Spleen (tissue), 13 donors: ENCODE measurements at places on chromosomes 7 and 10.

- DNase-seq: no peak
Measured at GRCh38 chr7:111408724-111409123, 153.6 kb downstream of the IMMP2L start.

DNA sequence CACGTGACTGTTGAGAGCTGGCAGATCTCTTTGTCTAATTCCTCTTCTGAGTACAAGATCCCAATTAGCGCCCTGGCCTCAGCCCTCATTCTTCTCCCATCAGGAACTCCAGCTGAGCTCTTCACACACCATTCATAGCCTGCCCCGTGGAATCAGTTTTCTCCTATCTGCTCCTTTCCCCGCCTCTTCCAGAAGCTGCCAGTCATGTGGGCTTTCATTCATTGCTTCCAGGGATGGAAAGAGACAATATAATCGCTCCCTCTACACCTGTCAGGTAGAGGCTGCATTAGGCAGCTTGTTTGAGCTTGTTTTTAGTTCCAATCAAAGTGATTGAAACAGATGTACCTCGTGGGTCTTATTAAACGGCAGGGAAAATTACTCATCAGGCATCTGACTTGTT lies 515.8 kb downstream of the TYW1 start:
- no peak for DNase-seq

DNA sequence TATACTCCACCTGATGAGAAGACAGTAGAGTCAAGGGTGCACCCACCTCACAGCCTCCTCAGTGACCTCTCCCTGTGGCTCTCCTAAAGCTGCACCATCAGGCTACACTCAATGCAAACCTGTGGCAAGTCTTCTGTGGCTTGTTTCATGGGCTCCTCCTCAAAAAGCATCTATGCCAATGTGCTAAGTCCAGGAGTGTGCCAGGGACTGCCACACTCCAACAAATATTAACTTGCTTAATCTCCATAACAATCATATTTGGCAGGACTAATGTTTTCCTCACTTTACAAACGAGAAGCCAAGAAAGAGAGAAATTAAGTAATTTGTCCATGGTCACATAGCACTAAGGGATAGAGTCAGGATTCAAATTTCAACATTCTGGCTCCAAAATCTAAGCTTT lies 11.9 kb downstream of the NRAP start:
- no peak for DNase-seq

DNA sequence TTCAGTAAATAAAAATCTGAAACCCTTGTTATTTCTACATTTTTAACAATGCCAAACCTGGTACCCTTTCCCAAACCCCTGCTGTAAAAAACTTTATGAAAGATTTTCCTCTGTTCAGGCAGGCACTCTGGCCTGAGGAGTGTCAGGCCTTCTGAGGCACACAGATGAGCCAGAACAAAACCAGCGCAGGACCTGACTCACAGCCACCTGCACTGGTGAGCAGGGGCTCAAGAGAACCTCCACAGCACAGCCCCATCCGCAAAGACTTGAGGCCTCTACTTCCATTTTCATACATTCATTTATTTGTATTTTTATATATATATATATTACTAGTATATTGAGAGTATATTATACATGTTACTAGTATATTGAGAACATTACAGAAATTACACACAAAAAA lies 49.4 kb downstream of the COBL start:
- DNase-seq: no peak

DNA sequence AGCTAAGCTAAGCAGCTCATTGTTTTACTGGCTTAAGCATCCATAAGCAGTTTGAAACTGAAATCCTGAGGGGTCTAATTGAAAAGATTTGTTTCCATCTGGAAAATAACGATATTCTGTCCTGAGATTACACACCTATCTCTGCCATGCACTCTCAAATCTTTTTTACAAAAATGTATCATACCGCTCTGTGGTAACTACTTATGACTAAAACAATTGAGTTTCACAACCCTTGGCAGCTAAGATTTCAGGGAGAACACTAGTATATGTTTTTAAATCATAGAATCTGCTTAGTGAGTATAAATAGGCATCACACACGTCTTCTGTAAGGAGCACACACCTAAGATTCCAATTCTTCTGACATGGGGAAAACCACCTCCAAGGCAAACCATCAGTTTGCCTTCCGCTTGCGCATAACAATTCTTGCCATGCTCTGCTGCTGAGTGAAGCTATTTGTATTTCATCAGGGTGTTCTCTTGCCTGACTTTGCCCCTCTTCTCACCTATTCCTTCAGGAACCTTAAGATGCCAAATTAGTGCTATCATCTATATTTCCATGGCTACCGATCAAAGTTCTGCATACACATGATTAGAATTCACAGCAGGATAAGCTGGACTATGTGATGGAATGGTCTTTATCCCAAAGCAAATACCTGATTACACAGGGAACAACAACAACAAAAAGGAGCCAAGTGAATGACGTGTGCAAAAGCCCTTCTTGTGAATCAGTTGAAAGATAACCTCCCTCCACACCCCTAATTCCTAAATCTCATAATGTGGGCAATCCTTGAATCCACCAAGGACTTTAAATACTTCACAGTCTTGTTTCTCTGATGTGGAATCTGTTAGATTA lies 40.9 kb downstream of the PRPF18 start:
- DNase-seq: no peak

- no peak for DNase-seq
Measured at GRCh38 chr7:20647908-20648776, 32.7 kb downstream of the ABCB5 start.

DNA sequence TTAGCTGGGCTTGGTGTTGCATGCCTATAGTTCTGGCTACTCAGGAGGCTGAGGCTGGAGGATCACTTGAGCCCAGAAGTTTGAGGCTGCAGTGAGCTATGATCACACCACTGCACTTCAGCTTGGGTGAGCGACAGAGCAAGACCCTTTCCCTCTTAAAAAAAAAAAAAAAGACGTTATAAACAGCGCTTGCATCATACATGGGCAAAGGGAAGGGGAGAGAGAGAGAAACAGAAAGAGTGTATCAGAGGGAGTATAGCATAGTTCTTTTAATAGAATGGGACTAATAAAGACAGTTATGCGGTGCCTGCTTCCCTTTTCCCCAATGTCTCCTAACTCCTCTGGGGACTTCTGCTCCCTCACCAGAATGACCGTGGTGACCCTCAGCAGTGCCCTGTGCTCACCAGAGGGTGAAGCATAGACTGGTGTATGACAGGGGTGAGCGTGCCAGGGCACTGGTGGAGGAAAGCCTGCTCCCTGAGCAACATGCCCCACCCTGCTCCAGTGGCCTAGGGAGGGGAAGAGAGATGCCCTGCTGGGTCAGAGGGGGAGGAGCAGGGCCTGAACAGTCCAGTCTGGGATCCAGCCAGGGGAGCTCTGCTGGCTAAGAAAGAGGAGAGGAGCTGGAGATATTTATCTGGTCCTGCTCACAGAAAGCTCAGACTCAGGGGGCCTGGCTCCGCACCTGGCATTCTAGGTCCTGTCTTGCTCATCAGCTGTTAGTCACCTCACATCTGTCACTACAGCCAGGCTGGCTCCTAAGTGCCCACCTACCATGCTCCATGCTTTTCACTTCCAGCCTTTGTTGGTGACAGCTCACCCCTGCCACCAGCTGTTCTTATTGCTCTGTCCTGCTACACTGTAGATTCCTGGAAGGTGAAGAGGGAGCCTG lies 2.2 kb downstream of the PDZD7 start:
- no peak for DNase-seq

DNA sequence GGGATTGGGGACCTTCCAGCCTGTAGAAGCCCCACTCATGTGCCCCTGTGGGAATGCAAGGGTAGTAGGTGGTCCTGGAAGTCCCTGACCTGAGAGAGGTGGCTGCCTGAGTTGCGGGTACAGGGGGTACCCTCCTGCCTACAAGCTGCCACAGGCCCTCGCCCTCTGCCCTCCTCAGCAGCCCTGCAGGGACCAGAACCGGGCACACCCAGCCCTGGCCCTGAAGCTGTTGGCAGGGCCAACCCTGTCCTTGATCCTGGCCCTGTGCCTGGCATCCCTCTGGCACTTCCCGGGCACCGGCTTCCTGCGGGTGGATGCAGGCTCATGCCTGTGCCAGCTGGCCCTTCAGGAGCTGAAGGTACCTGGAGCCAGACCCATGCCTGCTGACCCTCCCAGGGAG lies 54.9 kb upstream of the ELN start:
- DNase-seq: peak; percentile 75

GRCh38 chr10:26909753-26910152 lies 49.0 kb upstream of the ABI1 start:
- no peak for DNase-seq

DNA sequence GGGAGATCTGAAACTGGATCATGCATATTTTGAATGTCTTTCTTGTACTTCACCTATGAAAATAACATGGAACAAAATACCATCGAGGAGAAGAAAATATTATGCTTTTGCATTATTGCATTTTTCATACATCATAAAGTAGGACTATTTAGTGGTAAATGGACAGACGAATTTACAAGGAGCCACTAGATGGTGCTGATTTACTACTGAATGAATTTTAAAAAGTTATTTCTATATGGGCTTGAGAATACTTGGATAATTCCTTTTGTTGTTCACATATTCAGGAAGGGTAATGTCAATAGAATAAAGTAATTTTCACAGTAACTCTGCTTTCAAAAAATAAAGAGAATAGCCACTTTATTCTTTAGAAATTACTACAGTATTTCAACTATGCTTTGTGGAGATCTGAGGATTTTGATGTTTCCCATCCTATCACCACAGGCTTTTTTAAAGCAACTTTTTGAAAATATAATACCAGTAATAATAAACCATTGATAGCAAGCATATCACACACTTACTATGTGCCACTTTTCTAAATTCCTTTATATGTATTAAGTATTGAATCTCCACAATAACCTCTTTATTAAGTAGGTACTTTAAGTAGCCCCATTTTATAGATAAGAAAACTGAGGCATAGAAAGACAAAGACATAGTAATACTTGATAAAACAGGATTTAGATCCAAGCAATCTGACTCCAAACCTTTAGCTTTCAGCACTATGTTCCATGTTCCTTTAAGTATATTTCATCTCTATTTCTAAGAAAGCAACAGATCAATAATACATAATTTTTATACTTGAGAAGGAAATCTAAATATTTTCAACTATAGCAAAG lies 38.6 kb downstream of the NEBL start:
- DNase-seq: no peak
